Neural progenitor cell (in vitro differentiated cells): ENCODE measurements at places on chromosomes 1 and 21. TPM values are rescaled to one million over a fixed set of nuclear protein-coding genes. Genes with fewer than 3 reads are reported as not detected.

CD1B gene
- not detected in 2 replicates for total RNA-seq

STUM gene
- 0.19 TPM in 1 of 2 replicates, not detected in the other for total RNA-seq

DNA sequence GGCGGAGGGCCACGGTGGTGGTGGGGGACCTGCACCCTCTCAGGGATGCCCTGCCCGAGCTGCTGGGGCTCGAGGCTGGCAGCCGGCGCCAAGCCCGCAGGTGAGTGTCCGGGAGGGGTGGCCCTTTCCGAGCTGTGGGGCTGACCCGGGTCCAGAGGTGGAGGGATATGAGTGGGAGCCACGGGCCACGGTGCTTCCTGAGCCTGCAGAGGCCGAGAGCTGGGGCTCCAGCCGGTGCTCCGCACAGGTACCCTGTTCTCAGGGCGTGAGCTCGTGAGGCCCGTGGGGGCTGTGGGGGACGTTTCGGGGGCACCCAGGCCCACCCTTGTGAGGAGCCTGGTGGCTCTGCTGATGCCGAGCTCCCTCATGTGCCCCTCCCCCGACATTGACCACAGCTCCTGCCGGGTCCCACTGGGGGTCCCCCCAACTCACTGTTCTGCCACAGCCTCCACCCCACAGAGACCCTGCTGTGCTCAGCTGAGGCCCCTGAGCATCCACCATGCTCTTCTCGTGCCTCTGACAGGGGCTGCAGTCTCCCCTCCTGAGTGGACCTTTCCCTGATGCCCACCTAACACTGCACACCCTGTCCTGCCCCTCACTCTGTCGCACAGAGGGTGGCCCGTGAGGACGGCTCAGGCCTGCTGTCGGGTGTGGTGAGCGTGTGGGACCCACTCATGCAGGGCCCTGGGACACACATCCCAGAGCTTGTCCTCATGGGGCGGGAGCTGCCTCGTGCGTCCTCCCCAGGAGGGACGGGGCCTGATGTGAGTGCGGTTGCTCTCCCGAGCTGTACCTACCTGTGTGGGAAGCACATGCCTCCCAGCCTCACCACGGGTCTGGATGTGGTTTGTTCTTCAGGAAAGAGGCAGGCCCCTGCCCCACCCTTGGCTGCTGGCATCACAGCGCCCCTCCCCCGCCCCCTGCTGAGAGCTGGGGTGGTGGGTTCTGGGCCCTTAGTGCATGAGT, 27.5 kb downstream of the SLX9 start:
- H3K36me3 ChIP-seq: no peaks in the 10 kb centered on the region
- no peak overlapping the region for H3K4me3 ChIP-seq
- H3K27ac ChIP-seq: no peak overlapping the region
- no peaks in the 10 kb centered on the region for H3K4me1 ChIP-seq
- no peak for DNase-seq

DNA sequence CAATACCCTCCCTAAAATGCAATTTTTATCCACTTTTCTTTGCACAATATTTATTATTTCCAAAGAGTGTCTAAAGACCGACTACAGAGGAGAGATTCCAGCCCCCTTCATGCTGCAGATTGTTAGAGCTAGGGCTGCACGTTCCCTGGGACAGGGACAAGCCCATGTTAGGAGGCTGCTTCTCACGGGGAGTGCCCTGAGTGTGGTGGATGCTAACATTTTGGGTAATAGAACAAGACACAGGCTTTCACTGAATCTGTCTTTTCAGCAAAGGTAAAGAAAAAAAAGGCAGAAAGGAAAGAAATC, 125.4 kb downstream of the RIPK4 start:
- no peak overlapping the region for H3K4me3 ChIP-seq
- no peak overlapping the region for H3K27ac ChIP-seq
- no peaks in the 10 kb centered on the region for H3K36me3 ChIP-seq
- H3K4me1 ChIP-seq: no peaks in the 10 kb centered on the region
- no peak for DNase-seq

DNA sequence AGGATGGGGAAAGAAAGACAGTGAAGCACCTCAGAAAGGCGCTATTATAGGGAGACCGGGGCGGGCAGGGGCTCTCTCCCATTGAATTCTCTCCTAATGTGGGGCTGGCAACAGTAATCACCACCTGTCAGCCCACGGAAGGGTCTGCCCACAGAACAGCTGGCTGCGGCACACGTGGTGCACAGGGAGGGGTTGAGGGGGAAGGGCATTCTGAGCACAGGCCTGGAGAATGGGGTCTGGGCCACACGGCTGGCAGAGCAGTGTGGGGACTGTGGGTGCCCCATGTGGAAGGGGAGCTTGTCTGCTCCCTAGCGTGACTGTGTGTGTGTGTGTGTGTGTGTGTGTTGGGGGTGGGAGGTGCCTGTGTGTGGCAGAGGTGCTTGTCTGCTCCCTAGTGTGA, 4.1 kb downstream of the OLFML3 start:
- H3K36me3 ChIP-seq: no peaks in the 10 kb centered on the region
- no peak overlapping the region for H3K4me3 ChIP-seq
- H3K27me3 ChIP-seq: no peaks in the 10 kb centered on the region
- DNase-seq: no peak
- H3K27ac ChIP-seq: no peak overlapping the region
- H3K4me1 ChIP-seq: peaks cover 27% of the 10 kb centered on the region

DNA sequence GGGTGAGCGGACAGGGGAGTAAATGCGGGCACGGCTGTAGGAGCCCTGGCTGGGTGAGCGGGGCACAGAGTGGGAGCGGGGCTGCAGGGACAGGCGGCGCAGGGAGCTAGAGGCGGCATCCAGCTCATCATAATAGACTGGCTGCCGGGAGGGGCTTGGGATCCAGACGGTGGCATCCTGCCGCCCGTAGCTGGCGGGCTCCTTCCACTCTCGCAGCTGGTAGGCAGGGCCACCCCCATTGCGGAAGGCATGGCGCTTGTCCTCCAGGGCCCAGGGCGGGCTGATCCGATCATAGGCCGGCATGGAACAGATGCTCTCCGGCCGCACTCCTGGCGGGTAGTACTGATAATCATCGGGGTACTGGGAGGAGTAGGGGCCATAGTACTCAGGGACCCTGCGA, 43.7 kb upstream of the GOLT1A start:
- no peak overlapping the region for H3K4me3 ChIP-seq
- peaks cover 31% of the 10 kb centered on the region for H3K4me1 ChIP-seq
- H3K36me3 ChIP-seq: no peaks in the 10 kb centered on the region
- no peaks in the 10 kb centered on the region for H3K27me3 ChIP-seq

- H3K4me3 ChIP-seq: no peak overlapping the region
- H3K27me3 ChIP-seq: no peaks in the 10 kb centered on the region
- DNase-seq: no peak
- H3K36me3 ChIP-seq: no peaks in the 10 kb centered on the region
- H3K4me1 ChIP-seq: peaks cover 14% of the 10 kb centered on the region
These were observed 17.6 kb downstream of the PALMD start for GRCh38 chr1:99663501-99663900.

CELA3A gene
- total RNA-seq: not detected in 2 replicates

DNA sequence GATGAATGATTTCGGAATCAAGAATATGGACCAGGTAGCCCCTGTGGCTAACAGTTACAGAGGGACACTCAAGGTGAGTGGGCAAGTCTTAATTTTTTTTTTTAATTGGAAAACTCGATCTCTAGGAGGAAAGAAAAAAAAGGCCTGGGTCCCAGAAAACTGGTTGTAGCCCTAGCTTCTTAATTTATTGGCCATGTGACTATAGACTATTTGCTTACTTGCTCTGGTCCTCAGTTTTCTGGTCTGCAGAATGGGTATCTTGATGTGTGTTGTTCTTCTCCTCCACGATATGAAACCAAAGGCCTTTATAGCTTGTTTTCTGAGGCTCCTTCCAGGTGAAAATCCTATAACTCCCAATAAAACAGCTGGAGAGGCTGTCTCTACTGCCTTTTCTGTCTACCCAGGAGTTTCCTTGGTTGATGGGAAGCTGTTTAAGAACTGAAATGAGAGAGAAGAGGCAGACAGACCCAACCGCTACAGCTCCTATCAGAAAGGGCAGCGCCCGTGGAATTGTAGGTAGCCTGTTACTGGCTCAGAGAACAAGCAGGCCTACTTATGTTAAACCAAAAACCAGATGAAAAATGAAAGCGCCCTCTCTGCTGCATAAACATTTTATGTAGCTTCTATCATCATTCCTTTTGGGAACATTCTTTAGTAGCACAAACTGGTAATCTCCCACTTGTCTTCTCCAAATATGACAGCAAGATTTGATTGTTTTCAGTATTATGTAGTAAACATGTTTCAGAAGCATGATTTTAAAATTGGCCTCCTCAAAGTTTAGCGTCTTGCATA, 4.5 kb downstream of the ETS2 start:
- no peak overlapping the region for H3K4me3 ChIP-seq
- H3K27ac ChIP-seq: no peak overlapping the region
- peaks cover 40% of the 10 kb centered on the region for H3K4me1 ChIP-seq
- no peaks in the 10 kb centered on the region for H3K27me3 ChIP-seq
- DNase-seq: no peak
